ENCODE measurements at places on chromosomes 5 and 9. TPM values are rescaled to one million over a fixed set of nuclear protein-coding genes. Genes with fewer than 3 reads are reported as not detected.

Gene SAXO1
- total RNA-seq = under 0.01 TPM

Gene CCNI2
- 0.04 TPM for total RNA-seq

Gene OMD
- 0.07 TPM for total RNA-seq

Gene SLC46A2
- not detected for total RNA-seq

Gene DAB2IP
- total RNA-seq = 13.7 TPM

Gene ANKRD55
- total RNA-seq = 0.33 TPM

Measured in pulmonary artery endothelial cell (primary cell).